ENCODE measurements at places on chromosomes 6 and 20.
A peak's percentile ranks its signal among the peaks of the same experiment; 100 is the strongest.

- no peak for DNase-seq
Observed at GRCh38 chr20:4053071-4053919, 37.9 kb upstream of the RNF24 start.

- DNase-seq: no peak
Observed at GRCh38 chr6:158213925-158214674, 46.0 kb downstream of the GTF2H5 start.

GRCh38 chr6:69758214-69758613 is 38.6 kb downstream of the LMBRD1 start:
- no peak for DNase-seq

DNA sequence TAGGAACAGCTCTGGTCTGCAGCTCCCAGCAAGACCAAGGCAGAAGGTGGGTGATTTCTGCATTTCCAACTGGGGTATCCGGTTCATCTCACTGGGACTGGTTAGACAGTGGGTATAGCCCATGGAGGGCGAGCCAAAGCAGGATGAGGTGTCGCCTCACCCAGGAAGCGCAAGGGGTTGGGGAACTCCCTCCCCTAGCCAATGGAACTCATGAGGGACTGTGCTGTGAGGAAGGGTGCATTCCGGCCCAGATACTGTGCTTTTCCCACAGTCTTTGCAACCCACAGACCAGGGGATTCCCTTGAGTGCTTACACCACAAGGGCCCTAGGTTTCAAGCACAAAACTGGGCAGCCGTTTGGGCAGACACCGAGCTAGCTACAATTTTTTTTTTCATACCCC is 21.8 kb downstream of the HDDC2 start:
- no peak for DNase-seq

GRCh38 chr20:51400051-51400926 is 142.2 kb downstream of the NFATC2 start:
- peak; percentile 56 for DNase-seq

- DNase-seq: no peak
Observed at GRCh38 chr6:154371281-154371680, 14.7 kb upstream of the IPCEF1 start.

- DNase-seq: no peak
Observed at GRCh38 chr6:116992546-116992945, 115.5 kb downstream of the RFX6 start.

- no peak for DNase-seq
Observed at GRCh38 chr6:169370054-169370453, 116.4 kb upstream of the THBS2 start.

DNA sequence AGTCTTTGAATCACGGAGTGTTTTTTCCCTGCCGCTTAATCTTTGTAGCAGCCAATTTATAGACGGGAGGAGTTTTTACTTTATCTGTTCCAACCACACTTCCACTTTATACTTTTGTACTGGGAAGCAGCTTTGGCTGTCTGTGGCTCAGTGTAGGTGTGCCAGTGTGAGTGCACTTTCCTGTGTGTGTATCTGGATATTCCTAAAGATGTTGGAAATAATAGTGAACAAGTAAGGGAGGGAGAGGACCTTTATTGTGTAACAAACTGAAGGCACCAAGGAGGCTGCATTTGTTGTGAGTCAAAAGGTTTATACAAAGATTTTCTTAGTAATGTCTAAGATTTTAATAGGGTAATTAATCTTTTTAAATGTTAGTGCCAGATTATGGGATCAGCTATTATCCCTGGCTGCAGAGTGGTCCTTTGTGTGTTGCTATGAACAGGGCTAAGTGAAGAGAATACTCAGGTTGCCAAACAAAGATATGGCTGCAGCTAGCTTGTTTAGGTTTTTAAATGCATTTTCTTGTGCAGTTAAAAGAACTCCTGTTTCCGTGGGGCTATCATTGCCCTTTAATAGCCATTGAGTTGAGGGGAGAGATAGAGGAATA is 226.3 kb downstream of the RNF144B start:
- DNase-seq: no peak

GRCh38 chr6:109000289-109000688 is 94.4 kb downstream of the SESN1 start:
- DNase-seq: no peak

- no peak for DNase-seq
Observed at GRCh38 chr6:170282512-170283158, 8.2 kb downstream of the DLL1 start.

- DNase-seq: no peak
Observed at GRCh38 chr6:113598786-113599185, 258.4 kb upstream of the MARCKS start.

DNA sequence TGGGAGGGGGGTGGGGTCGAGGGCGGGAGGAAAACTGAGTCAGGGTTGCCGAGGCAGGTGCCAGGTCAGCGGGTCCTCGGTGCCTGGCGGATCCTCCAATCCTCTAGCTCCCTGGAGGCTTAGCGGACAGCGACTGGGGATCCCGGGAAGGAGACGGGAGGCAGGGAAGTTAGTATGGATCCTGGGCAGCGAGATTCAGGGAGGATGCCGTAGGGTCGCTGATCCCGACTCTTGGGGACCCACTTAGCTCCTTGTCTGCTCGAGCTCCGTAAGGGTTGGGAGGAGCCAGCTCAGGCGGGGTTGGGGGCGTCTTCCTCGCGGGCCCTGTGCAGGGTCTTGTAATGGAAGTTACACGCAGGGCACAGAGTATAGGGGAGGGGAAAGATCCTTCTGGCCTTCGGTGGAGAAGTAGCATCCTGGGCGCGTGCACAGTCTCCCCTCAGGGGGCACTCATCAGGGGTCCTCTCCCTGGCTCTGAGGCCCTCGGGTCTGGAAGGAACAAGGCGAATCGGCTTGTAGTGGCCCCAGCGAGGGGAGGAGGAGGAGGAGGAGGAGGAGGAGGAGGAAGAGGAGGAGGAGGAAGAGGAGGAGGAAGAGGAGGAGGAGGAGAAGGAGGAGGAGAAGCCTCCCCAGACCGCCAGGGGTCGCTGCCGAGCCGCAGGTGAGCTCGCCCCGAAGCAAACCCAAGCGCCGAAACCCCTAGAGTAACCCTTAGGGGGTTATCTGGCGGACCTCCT is 6.4 kb upstream of the SLC12A5 start:
- peak; percentile 58 for DNase-seq

- DNase-seq: no peak
Observed at GRCh38 chr6:43768983-43769525, 957 bp upstream of the VEGFA start.

DNA sequence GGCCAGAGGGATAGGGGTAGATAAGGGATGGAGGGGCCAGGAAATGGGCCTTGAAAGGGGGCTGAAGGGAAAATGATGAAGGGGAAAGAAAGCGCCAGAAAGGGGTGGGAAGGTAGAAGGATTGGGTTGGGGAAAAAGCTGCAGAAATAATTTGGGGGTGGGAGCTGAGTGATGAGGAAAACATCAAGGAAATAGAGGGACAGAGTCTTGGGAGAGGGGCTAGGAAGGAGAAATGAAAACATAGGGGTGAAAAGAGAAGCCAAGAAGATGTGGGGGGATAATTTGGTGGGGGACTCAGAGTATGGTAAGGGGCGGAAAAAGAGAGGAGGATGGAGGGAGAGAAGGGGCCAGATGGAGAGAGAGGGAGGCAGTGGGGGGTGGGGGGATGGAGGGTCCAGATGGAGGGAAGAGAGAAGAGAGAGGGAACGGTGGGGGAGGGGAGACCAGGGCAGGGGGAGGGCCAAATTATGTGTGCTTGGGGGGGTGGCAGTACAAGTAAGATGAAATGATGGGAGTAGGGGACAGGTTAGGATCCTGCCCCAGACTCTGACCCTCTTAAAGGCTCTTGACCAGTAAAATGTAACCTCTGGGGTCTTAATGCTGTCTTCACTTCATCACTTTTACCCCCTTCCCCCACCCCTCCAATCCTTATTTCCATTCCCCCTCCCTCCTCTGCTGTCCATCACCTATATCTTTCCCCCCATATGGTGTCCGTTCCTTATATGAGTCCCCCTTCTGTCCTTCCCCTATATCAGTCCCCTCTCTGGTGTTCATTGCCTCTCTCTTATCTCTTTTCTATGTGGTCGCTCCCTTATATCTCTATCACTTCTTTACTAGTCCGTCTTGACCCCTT is 852 bp downstream of the SYNGAP1 start:
- no peak for DNase-seq

DNA sequence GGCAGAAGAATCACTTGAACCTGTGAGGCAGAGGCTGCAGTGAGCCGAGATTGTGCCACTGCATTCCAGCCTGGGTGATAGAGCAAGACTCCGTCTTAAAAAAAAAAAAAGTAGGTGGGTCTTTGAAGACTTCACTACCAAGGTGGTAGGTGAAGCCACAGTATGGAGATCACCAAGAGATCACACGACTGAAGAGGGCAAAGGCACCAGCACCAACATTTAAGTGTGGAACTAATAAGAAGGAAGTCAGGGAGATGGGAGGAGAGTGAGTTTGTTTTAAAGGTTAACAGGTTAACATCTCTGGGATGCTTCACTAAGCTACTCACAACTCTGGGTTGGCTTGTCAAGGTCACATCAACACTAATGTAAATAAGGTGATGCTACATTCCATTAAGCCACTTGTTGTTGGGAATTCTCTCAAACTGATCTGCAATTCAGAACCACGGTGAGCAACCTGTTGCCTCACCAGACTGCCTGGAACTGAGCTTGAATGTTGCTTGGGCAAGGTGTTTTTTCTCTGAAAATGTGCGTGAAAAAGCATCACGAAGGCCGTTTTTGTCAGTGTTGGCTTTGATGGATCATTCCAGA is 48.7 kb downstream of the KCTD20 start:
- no peak for DNase-seq

DNA sequence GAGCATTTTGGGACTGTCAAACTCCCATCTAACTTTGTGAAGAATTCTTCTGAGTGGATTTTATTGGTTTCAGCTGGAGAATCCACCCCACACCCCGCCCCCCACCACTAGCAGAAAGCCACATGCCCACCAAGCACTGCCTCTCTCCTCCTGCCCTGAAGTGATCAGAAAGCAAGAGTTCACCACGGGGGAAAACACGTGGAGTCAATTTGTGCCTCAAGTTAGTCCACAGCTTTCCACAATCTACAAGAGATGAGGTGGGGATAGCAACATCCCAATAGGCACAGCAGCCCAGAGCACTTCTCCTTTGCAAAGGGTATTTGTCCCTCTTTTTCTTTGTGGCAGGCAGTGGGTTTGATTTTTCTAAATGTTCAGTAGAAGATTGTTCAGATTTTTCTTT is 177.3 kb upstream of the NT5E start:
- DNase-seq: no peak

- no peak for DNase-seq
Observed at GRCh38 chr20:23047738-23048214, 1.7 kb downstream of the THBD start.

- no peak for DNase-seq
Observed at GRCh38 chr6:120274547-120274946, 925.0 kb upstream of the MAN1A1 start.

DNA sequence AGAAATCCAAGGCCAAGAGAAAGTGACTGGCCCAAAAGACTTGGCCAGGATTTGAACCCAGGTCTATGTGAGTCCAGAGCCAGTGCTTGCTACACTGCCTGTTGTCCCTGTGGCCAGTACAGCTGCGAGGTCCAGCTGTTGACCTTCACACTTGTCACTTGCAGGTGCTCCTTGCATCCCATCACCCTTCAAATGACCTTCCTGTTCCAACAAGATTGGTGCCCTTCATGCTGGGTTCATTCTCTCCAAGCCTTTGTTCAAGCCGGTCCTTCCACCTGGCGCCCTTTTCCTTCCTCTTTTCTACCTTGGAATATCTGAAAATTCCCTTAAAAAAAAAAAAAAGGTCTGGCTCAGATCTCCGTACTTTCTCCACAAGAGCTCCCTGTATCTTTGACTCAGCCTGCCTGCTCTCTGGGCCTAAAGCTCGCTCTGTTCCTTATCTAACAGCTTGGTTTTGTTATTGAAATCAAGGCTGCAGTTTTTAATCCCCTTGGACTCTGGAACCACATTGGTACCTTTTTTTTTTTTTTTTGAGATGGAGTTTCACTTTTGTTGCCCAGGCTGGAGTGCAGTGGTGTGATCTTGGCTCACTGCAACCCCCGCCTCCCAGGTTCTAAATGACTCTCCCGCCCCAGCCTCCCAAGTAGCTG is 22.2 kb upstream of the MRPS18A start:
- no peak for DNase-seq

GRCh38 chr20:44714701-44715498 is at the start of gene CCN5:
Gene CCN5 (plus strand): TSS chr20:44715369. CDS start chr20:44715391, 22 bp downstream.
- DNase-seq: no peak

GRCh38 chr20:62702013-62702300 is 6.7 kb upstream of the NTSR1 start:
- DNase-seq: no peak

GRCh38 chr20:29497261-29497671 is 1760.2 kb upstream of the DEFB115 start:
- peak; percentile 13 for DNase-seq

DNA sequence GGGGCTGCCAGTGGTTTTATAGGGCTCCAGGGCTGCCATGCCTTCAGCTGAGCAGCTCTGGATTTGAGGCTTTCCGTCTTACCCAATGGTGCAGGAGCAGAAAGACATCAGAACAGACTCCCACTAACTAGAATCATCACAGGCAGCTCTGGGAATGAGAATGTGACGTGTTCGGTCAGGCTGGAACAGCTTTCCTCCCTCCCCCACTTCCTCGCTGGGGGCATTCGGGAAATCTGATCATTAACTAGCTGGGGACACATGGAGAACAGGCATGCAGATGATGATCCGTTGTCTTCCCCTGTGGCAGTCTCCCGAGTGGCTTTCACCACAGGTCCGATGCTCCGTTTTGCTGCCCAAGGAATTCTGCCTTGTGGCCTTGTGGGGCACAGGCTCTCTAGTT is 5.5 kb upstream of the MTG2 start:
- no peak for DNase-seq

DNA sequence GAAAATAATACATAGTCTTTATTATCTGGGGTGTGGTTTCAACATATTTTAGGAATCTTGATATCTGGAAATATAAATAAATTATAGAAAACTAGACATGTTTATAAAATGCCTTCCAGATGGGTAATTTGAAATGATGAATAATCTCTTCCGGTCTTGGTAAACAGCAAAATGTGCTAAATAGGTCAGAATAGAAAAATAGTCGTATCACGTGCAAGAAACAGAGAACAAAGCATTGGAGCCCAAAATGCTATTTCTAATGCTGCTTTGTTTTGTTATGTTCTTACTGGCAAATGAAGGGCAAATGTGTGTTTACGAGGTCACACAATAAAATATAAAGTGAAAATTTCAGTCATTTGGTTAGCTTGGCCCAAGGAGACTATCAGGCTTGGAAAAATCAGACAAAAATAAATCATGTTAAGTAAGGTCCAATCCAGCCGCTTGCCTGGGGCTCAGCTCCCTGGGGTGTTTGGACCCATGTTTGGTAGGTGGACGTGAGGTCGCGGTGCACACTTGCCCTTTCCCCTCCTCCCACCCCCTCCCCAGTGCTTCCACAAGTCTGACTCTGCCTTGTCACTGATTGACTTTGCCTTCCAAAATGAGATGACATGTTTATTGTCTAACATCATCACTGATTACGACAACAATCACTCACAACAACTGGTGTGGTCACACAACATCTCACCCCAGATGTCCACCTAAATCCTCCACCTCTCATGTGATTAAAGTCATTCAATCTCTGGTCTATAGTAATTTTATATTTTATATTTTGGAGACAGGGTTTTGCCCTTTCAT is 56.0 kb downstream of the RIN2 start:
- no peak for DNase-seq

- DNase-seq: no peak
Observed at GRCh38 chr6:143939364-143939763, 68.7 kb downstream of the PLAGL1 start.

GRCh38 chr6:136627191-136627590 is 77.0 kb upstream of the MAP7 start:
- no peak for DNase-seq
